ENCODE measurements at places on chromosomes 3 and 15.

GRCh38 chr15:99157456-99157855, 52.6 kb downstream of the SYNM start:
- no peak for DNase-seq

- no peak for DNase-seq
Observed at GRCh38 chr3:21290557-21290956, 460.5 kb downstream of the ZNF385D start.

GRCh38 chr15:46786590-46787285, 930.6 kb upstream of the SEMA6D start:
- DNase-seq, result no peak

DNA sequence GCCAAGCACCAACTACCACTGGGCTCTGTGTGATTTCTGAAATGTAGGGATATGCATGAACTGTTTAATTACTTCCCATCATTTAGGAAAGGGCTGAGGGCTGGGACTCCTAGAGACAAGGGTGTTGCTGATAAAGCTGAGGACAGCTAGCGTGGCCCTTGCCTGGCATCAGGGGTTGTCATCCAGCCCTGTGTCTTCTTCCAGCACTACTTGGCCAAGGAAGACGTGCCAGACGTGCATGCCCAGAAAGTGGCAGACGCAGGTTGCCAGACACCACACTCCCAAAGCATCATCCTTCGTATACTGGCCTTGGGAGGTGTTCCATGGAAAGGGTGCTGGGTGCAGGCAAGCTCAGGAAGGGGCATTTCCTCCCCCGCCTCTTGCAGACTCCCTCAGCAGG, 64.8 kb downstream of the LRIG1 start:
- DNase-seq, result no peak

DNA sequence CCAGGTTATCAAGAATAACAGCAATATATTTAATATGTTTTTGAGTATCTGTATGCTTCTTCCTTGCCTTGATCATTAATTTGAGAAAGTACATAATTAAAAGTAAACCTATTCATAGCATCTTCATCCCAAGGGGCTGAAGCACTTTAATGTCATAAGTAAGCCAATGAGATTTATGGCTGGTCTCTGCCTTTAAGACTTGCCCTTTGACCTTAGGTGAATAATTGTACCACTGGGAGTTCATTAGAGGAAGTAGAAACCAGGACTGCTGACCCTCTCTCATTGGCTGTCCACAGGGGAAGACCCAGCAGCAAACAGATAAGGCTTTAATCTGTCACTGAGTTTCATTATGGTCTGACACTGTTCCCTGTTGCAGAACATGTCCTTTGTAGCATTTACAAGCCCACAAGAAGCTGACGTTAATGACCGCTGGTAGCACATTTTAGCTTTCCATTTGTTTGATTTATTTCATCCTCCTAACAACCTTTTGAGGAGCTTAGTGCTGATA, 16.3 kb upstream of the ERC2 start:
- DNase-seq, result no peak

- DNase-seq, result no peak
Observed at GRCh38 chr15:28995705-28996104, 109.9 kb downstream of the APBA2 start.

- DNase-seq, result no peak
Observed at GRCh38 chr3:60912876-60913275, 338.4 kb downstream of the FHIT start.

Measured in mucosa of gallbladder (tissue), 1 donor.